ENCODE measurements at places on chromosomes 5 and 9.

- no peak for DNase-seq
Measured at GRCh38 chr5:140690376-140690932, 716 bp downstream of the HARS1 start.

GRCh38 chr9:2771661-2772060, 54.4 kb downstream of the KCNV2 start:
- DNase-seq: no peak

- DNase-seq: no peak
Measured at GRCh38 chr5:179214678-179215077, 130.6 kb downstream of the ADAMTS2 start.

- DNase-seq: no peak
Measured at GRCh38 chr9:78289474-78289873, 7.5 kb upstream of the PSAT1 start.

GRCh38 chr9:38689678-38690077, 30.3 kb downstream of the FAM240B start:
- DNase-seq: peak; percentile 3

DNA sequence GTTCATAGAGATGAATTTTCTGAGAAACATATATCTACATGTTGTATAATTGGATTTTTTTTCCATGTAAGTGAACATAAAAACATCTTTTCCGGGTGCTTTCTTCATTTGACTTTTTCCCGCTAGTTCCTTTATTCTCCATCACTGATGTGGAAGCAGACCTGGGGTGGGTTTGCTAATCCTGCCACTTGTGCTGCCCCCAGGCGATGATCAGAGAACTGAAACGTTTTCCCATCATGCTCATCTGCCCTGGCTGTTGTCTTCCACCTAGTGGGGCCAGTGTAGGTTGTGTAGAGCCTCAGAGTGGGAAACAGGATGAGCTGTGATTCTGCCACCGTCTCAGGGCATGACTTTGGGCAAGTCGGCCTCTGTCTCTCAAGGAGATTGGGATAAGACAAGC, 34.2 kb upstream of the TGFBR1 start:
- no peak for DNase-seq

GRCh38 chr5:146440870-146441495, 6.2 kb upstream of the TCERG1 start:
- DNase-seq: no peak

DNA sequence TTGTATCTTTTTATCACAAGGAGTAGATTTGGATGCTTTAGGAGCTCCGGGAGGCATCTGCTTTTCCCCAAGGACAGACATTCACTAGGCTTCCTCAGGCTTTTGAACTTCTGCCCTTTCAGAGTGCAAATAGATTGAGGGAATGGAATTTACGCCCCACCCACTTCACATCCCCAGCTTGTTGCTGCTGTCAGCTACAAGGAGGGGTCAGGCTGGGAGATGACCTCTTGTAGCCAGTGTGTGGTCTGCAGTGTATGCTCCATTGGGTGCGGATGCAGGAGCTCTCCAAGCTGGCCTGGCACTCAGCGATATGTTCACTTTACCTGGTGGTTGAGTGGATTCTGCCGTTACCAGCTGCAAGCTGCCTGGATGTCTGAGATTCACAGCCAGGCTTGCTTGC, 6.4 kb downstream of the TNFSF15 start:
- DNase-seq: no peak

GRCh38 chr5:178297751-178298150, 65.1 kb upstream of the PHYKPL start:
- no peak for DNase-seq

GRCh38 chr9:99069546-99069945, 35.4 kb upstream of the TGFBR1 start:
- no peak for DNase-seq

- DNase-seq: no peak
Measured at GRCh38 chr9:104868687-104869404, 59.1 kb downstream of the ABCA1 start.

DNA sequence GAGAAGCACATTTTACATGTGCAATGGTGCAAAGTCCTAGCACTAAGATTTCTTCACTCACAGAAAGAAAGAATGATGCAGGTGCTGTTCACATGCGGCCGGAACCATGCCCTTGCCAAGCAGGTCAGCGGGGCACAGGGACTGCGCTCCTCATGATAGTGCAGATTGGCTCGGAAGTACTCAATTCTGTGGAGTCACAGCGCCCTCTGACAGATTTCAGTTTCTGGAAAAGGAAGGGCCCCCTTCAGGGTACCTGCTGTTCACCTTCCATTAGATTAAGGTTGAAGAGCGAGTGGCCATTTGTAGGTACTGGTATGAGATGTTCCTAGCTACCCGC, 75.7 kb downstream of the TMC1 start:
- DNase-seq: no peak

DNA sequence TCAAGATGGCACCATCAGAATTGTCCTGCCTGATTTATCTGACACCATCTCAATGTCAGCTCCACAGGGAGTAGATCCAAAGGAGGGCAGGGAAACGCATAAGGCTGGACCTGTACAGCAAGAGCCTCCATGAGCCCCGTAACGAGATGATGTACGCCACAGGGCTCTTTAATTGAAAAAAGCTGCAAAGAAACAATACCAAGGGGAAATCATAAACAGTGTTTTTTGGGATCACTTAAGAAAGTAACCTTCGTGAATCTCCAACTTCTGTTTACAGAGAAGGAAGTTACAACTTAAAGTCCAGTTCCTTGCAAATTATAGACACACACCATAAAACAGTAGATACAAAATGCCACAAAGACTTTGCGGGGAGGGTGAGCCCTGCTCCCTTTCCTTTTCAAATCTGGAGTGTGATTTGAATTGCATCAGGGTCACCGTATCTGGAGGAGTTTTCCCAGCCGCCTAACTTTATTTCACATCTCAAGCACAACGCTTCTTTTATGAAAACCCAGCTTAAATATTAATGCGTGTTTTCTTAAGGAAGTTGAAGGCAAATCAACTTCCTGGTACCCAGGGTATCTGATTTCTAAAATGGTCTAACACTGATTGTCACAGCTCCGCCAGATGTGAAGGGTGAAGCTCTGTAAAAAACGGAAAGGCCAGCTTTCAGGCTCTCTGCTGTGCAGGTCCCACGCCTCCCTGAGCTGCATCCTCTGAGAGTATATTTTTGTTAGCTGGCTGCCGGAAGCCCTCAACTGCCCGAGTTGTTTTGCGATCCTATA, 88.9 kb downstream of the EBF1 start:
- DNase-seq: no peak

DNA sequence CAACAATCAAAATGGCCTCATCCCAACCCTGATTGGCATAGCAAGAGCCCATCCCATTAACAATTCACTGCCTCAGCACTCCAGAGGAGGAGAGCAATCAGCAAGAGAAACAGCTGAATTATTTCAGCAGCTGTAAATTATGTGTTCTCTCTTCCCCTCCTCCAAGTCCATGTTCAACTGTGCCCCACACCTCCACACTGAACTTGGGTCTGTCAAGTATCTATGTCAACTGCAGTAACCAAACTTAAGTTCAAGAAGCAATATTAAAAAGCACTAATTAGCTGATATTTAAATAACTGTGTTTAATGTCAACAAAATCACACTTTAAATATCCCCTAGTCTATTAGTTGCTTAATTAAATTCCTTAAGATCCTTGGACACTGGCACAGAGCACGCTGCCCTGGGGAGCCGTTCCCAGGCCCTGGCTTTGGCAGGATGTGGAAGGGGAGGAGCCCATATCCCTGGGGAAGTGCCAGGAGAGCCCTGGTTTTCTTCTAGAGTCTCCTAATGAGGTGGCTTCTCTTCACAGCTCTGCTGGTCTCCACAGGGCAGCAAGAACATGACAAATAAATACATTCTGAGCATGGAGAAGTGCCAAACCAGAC, 50.6 kb downstream of the SIL1 start:
- no peak for DNase-seq

DNA sequence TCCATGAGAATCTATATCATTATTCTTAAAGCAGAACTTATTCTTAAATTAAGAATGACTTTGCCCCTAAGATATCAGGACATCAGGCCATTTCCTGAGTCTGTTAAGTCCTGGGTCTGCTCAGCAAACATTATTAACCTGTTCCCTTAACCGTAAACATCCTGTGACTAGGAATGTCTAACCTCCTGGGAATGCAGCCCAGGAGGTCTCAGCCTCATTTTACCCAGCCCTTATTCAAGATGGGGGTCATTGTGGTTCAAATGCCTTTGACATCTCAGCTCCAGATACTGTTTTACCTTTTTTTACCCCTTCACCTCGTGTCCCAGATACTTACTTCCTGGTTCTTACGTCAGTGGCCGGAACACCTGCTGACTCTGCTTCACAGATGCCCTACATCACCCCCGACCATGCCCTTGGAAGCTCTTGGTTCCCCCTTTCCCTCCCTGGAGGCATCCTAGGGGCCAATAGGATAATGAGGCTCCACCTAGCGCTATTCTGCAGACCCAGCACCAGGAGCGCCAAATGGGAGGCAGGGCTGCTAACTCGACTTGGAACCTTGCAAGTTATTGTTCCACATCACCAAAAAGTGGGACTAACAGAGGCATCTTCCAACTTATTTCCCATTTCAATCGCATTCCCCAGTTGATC, 182.5 kb downstream of the MED10 start:
- no peak for DNase-seq

DNA sequence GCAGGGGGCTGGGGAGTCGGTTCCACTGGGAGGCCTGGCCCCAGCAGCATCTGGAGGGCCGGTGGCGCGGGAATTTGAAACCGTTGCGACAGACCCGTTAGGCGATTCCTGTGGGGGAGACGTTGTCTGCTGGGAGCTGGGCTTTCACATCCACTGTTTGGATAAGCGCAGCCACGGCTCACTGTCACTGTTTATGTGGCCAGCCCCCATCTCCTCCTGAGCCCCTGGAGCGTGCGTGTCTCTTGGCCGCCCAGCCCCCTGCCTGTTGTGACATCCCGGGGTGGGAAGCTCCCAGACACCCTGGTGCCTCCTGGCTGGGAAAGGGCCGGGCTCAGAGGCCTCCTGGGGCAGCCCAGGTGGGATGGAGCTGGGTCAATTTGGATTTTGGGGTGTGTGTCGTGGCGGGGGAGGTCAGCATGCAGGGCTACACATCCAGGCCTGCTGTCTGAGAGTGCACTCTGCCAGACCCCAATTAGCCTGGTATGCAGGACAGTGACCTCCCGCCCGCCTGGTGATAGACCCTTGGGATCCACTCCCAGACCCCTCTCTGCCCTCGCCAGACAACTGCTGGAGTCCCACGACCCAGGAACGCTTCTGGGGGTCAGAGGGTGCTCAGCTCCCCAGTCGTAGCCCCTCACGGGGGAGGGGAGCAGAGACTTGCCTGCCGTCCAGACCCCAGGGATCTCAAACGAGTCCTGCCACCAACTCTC, 62.0 kb upstream of the RNU6ATAC start:
- DNase-seq: no peak

GRCh38 chr5:35285011-35285410, 54.7 kb upstream of the PRLR start:
- no peak for DNase-seq

GRCh38 chr9:122781671-122782070, 7.1 kb upstream of the OR5C1 start:
- DNase-seq: no peak

DNA sequence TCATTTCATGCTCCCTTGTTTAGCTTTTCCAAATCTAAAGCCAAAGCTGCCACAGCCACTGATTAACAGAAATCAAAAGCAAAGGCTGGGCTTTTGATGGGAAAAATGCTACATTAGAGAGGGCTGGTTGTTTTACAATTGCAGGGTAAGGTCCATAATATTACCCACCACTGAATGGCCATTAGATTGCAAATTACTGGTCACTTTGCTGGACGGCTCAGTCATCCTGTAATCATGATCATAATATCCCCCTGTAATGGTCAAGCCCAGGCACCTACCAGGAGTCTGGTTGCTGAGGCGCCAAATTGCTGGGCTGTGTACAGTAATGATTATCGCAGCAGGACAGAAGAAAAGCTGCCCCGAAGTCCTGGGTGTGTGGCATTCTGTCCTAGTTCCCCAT, 286.5 kb downstream of the ZSWIM6 start:
- DNase-seq: no peak

GRCh38 chr5:43041669-43042175, 1.6 kb upstream of the ANXA2R start:
- DNase-seq: peak; percentile 51

DNA sequence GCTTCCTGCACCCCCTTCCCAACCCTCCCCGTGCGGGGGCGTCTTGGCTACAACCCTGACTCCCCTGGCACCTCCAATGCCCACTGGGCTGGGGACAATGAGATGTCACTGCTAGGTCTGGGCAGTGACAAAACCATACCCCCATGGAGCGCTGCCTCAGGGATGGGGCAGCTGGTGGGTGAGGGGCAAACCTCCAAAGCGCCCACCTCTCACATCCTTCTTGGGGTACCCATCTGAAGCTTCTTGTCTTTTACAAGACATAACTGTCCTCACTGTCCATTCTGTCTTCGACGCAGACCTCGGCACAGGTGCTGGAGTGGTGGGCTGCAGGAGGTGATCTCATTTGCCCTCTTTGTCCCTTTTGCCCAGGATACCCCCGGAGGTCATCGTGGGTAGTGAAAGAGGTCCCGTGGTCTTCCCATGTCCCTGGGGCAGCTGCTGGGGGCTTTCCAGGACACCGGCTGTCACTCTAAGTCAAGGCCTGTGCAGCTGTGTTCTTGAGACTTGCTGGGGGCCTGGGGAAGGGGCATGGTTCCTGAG, 27.8 kb upstream of the CSF1R start:
- DNase-seq: no peak

DNA sequence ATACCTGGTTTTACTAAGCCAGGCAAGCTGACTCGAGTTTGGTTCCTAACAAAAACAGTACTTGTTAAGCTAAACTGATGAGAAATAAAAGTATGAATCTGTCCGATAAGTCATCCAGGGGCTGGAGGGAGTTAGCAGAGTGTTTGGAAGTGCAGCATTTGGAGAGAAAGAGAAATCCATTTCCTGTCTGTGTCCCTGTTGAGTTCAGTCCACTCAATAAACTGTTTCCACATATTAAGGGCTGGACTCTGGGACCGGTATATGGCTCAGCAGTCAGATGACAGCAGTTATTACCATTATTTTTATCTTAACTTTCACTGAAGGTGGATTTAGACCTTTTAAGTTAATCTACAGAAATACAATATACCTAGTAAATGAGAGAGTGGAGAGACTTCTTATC, 130.6 kb upstream of the ADRA1B start:
- DNase-seq: no peak

DNA sequence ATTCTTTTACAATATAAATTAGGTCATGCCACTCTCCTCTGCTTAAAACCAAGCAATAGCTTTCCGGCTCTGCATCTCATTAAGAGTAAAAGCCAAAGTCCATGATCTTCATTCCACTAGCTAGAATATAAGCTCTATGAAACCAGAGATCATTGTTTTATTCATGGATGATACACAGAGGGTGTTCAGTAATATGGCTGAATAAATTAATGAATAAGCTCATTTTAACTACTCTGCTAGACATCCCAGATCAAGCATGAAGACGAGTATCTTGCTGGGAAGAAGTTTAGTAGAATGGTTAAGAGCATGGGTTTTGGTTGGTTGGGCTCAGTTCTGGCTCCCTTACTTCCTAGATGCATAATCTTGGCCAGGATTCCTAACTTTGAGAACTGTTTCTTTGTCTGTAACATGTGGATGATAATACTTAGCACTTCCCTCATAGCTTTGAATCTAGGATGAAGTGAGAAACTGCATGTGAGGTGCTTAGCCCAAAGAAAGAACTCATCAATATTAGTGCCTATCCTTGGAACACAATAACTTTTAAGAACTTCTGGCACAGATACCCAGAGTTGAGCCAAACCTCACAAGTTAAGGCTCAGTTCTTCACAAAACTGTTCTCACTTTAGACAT, 106.8 kb downstream of the MSX2 start:
- no peak for DNase-seq

- no peak for DNase-seq
Measured at GRCh38 chr9:89154651-89155336, 23.8 kb downstream of the SHC3 start.

Data from NCI-H1436 (cell line).